ENCODE measurements at places on chromosomes 5 and 9. TPM values are rescaled to one million over a fixed set of nuclear protein-coding genes. Genes with fewer than 3 reads are reported as not detected.

DNA sequence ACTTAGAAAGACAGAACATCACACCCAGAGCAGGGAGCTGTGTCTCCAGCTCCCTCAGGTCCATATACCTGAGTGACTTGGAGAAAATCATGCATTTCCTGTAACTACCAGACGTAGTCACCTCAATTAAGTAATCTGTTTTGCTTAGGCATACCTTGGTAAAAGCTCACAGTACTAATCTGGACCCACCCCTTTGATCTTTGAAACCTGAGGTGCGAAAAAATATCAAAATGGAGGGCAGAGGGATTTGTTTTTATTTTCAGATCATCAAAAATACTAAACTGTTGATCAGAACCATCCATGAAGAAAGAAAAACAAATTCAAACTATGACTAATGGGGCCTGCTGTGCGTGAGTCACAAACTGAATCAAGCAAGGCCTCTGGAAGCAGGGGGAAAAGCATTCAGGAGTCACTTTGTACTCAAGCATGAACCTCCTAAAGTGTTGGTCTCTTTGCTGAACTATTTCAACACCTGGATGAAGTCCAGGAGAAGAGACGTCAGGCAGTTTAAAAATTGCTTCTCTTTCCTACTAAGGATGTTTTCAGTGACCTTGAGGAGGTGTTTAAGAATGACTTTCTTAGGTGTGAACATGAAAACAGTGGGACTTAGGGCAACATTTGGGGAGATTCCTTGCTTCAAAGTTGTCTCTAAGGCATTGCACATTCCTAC lies 76.3 kb downstream of the MUSK start:
- DNase-seq: no peak

- DNase-seq: no peak
Observed at GRCh38 chr5:146018514-146019375, 82.4 kb downstream of the SH3RF2 start.

- no peak for DNase-seq
Observed at GRCh38 chr5:95725937-95726810, 5.0 kb upstream of the RHOBTB3 start.

DNA sequence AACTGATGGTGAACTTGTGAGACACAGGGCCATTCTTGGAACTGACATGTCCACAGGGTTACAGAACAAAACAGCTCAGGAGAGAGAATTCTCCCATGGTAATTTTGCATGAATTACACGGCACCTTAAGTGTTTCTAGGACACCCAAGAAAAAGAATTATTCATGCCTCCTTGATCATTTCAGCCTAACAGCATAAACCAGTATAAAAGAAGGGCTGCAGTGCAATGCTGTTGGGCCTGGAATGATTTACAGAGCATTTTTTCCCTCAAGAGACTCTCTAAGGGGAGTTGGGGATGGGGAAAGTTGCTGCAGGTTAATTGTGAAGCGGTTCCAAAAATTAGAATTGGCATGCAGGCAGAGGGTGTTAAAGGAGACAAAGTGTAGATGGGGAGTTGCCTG lies 136.4 kb upstream of the FBXL7 start:
- no peak for DNase-seq

- DNase-seq: no peak
Observed at GRCh38 chr9:73129941-73130685, 21.6 kb upstream of the ANXA1 start.

DNA sequence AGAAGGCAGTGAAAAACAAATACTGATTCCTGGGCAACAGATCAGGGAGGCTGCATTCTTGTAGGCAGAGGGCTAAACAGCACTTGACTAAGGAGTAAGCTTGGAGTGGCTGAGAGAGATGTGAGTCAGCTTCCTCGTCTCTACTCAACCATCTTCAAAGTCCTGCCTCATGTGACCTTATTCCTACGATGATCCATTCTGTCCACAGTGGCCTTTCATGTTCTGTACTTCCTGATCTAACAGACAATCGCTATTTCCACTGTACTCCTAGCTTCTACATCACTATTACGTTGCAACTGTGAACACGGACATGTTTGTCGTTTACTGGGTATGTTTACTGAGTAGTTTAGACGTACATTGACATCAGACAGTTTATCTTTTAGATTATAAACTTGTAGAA lies 365.4 kb downstream of the ARL15 start:
- peak; percentile 42 for DNase-seq

- no peak for DNase-seq
Observed at GRCh38 chr5:155948576-155948975, 378.4 kb upstream of the SGCD start.

DNA sequence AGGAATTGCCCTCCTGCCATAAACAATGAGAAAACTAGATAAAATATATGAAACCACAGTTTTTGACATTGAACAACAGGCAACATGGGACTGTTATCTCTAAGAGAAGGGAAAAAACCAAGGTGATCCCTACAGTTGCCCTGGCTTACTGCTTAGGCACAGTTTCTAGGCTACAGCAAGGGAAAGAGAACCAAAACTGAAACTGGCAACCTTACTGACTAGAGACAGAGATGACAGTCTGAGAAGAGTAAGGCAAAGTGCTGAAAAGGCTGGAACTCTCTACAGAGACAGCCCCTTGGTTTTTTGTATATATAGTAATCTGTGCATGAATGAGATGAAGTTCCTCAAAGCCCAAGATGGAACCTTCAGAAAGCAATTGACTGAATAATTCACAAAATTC lies 36.2 kb upstream of the REEP2 start:
- no peak for DNase-seq

DNA sequence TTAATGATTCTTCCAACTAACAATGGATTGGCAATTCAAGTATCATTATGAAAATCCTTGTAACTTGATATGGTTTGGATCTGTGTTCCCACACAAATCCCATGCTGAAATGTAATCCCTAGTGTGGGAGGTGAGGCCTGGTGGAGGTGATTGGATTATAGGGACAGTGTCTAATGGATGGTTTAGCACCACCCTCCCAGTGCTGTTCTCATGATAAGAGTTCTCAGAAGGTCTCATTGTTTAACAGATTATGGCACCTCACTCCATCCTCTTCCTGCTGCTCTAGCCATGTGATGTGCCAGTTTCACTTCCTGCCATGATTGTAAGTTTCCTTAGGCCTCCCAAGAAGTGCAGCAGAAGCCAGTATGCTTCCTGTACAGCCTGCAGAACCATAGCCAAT lies 1116.2 kb upstream of the EDIL3 start:
- no peak for DNase-seq

DNA sequence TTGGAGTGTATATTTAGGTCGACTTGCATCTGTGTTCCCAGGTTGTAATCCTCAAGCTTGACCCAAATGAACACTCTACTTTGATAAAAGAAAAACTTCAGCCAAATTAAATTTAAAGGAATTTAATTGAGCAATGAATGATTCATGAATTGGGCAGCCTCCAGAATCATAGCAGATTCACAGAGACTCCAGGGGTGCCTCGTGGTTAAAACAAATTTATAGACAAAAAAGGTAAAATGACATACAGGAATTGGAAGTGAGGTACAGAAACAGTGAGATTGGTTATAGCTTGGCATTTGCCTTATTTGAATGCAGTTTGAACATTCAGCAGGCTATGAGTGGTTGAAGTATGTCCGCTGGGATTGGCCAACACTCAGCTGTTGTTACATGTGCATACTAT lies 21.6 kb upstream of the SPATA31D4 start:
- no peak for DNase-seq

DNA sequence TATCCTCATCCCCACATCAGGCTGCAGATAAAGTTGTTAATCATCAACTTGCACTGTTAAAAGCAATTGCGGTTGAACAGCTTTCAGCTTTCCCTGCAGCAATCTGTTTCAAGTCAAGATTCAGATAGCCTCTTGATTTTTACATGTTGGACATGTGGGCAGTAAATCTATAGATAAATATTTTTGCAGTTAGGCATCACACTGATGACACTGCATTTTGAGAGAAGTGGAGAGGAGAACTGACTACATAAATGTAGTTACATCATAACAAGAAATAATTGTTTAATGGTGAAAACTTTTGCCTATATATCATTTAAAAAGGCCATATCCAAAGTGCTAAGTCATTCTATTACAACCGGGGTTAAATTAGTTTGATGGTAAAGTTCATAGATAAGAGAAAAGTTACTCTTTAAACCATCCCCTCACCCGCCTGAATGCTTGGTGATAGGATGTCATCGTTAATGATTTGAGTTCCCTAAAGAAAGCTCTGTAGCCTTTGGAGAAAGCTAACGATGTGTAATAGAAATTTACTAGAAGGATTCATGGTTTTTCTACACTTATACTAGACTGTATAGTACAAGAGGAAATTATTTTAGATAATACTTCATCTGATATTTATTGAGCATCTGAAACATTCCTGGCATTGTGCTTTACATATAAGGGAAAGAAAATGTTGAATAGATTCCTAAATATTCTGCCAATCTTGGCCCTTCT lies 30.8 kb upstream of the ALDH1A1 start:
- peak; percentile 87 for DNase-seq

- DNase-seq: no peak
Observed at GRCh38 chr5:174617285-174617684, 107.1 kb upstream of the MSX2 start.

DNA sequence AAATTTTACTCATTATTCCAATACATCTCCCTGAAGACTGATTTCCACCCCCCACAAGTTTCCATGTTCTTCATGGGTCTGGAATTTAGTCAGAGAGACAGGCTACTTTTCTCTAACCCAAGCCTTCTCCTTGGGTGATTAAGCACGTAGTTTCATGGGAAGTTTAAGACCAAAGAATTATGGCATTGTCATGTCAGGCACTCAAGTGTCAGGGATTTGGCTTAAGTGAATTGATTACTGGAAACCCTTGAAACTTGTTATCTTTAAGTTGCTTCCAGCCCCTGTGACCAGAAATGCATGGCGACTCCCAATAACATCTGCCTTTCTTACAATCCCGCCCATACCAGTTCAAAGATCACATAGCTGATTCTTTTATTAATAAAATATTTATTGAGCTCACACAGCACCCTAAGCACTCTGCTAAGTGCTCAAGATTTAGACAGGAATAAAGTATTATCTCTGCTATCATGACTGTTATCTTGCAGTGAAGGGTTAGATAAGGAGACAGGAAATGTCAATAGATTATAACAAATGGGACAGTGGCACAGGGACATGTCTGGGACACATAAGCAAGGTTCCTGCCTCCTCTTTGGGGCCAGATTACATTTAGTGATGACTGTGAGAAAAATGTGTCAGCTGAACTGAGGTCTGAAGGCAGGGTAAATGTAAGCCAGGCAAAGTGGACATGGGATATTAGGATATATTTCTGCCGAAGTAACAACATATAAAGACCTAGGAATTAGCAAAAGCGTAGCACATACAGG lies 241.2 kb upstream of the TNC start:
- no peak for DNase-seq

DNA sequence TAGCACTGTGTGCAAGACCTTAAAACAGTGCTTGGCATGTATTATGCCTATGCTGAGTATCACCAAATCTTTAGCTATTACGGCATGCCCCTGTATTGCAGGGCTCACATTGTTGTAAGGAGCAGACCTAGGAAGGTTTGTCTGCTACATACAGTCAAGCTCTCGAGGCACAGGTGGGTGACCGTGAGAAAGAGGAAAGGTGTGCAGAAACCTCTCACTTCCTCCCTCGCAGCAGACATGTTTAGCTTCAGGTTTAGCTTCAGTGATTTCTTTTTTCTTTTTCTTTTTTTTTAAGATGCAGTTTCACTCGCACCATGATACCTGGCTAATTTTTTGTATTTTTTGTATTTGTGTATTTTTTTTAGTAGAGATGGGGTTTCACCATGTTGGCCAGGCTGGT lies 275.8 kb upstream of the RIOK2 start:
- DNase-seq: no peak

- no peak for DNase-seq
Observed at GRCh38 chr5:122581629-122582028, 193.3 kb upstream of the SNX2 start.

DNA sequence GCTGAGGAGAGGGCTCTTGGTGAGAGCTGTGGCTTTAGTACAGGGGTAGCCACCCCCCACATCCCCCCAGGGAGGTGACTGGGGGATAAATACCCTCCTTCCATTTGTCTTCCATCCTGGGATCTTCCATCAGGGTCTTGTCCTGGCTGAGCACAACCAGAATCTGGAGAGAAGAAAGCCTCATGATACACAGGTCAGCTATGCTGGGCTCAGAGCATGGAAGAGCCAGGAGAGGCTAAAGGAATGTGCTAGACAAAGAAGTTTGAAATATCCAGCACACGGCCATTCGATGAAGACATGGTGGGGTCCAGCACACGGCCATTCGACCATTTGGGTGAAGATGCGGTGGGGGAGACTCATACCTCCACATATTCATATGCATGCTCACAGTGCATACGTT lies 30.0 kb downstream of the ROPN1L start:
- no peak for DNase-seq

Gene PCDHGA9
- total RNA-seq: not detected

Gene STK32A
- not detected for total RNA-seq

Gene RNF180
- total RNA-seq: 0.11 TPM

Gene PRLR
- total RNA-seq: 22.2 TPM

Gene MARVELD2
- 15.4 TPM for total RNA-seq

Gene ECSCR
- not detected for total RNA-seq

Gene C9orf85
- 10.1 TPM for total RNA-seq

Gene PHF24
- not detected for total RNA-seq

Data from HepG2 (cell line).